ENCODE measurements at places on chromosomes 2 and 18. TPM values are rescaled to one million over a fixed set of nuclear protein-coding genes. Genes with fewer than 3 reads are reported as not detected.

Gene STK36
- total RNA-seq, result 48.6 TPM

Gene SERPINB11
- not detected for total RNA-seq

Gene IGFBP5
- total RNA-seq, result 1.9 TPM

Gene HOXD8
- not detected for total RNA-seq

Gene SLC9A4
- total RNA-seq, result not detected

Data from Panc1 (cell line).